ENCODE measurements at places on chromosomes 1 and 21.

DNA sequence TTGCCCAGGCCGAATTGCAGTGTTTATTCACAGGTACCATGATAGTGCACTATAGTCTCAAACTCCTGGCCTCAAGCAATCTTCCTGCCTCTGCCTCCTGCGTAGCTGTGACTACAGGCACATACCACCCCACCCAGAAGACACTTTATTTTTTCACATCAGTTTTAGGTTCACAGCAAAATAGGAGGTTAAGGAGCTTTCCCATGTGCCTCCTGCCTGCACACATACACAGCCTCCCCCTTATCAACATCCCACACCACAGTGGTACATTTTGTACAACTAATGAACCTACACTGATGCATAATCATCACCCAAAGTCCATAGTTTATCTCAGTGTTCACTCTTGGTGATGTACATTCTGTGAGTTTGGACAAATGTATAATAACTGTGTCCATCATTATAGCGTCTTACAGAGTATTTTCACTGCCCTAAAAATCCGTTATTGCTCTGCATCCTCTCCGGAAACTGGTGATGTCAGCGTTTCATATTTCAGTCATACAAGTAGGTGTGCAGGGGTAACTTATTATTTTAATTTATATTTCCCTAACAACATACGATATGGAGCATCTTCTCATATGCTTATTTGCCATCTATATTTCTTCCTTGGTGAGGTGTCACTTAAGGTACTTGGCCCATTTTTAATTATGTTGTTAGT, 23.2 kb downstream of the OR13G1 start:
- DNase-seq = no peak

- no peak for DNase-seq
Observed at GRCh38 chr1:205505791-205506190, 1.3 kb downstream of the CDK18 start.

- no peak for DNase-seq
Observed at GRCh38 chr1:178912597-178912996, 41.7 kb upstream of the ANGPTL1 start.

- DNase-seq = no peak
Observed at GRCh38 chr1:97929874-97930851, 9.3 kb upstream of the DPYD start.

- DNase-seq = no peak
Observed at GRCh38 chr1:225875044-225875815, 7.0 kb downstream of the TMEM63A start.
